Effector CD4-positive, alpha-beta T cell (primary cell): ENCODE measurements at places on chromosomes 12 and 14.

DNA sequence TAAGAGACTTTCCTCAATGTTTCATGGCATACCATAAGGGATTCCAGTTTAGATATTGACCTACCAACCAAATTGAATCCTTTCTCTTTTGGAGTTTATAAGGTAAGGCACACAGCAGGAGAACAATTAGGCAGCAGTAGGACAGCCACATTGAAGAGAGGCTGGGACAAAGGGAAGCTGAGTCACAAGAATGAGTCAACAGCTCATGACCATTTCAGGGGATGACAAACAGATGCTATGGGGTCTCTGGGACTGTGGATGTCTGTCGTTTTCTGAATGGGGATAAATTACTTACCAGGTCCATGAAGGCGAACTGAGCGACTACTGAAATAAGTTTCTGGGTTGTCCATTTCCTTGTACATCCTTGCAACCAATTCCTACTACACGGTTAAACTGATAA lies 48.6 kb upstream of the E2F7 start:
- DNase-seq = no peak

- no peak for DNase-seq
Measured at GRCh38 chr12:98371419-98371818, 144.0 kb upstream of the TMPO start.

DNA sequence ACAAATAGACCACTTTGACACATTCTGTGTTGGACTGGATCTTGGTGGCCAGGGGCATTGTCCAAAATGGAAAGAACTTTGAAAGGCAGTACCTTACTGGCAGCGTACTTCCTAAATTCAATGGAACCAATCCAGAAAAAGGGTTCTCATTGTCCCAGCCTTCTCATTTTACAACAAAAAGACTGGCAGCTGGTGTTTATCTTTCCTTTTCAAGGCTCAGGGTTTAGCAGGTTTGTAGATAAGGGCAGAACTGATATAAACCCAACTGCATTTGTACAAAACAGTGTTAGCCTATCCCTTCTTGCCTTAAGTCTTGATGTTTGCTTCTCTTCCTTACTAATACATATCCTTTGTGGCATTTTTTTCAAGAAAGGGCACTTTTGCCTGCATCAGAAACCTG lies 7.7 kb downstream of the THAP2 start:
- no peak for DNase-seq

- DNase-seq = no peak
Measured at GRCh38 chr14:93655078-93655750, 133.1 kb downstream of the PRIMA1 start.

- DNase-seq = no peak
Measured at GRCh38 chr12:10612984-10613348, 443 bp downstream of the MAGOHB start.

DNA sequence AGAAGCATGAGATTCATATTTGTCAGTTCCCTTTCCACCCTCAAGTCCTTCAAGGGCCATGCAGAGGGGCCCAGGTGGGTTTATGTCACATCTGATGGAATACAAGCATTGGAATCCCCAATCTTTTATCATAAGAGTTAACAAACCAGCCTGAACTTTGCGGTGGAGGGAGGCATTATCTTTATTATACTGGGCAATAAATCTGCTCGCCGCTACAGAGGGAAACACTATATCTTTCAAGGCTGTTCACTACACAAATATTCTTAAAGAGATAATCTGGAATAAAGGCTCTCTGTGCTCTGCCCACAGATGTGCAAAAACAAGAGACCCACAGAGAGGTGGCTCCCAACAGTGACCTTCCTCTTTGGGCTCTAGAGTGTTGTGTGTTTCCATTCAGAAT lies 153.6 kb upstream of the PLEKHA5 start:
- no peak for DNase-seq

- DNase-seq = no peak
Measured at GRCh38 chr12:9702255-9702654, 30.6 kb downstream of the CLECL1 start.

DNA sequence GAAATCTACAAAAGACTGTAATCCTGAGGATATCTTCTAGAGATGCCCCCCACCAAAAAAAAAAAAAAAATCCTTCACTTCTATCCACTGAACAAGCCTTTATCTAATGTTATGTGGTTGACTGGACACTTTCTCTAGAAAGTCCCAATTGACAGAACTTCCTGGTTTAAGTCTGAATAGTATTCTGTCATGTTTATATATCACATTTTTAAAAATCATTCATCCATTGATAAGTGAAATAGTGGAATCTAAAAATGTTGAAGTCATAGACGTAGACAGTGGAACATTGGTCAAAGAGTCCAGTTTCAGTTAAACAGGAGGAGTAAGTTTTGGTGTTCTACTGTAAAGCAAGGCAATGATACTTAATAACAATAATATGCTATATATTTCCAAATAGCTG lies 297.0 kb downstream of the SSPN start:
- no peak for DNase-seq

- no peak for DNase-seq
Measured at GRCh38 chr12:130557886-130558765, 158.0 kb downstream of the RIMBP2 start.

DNA sequence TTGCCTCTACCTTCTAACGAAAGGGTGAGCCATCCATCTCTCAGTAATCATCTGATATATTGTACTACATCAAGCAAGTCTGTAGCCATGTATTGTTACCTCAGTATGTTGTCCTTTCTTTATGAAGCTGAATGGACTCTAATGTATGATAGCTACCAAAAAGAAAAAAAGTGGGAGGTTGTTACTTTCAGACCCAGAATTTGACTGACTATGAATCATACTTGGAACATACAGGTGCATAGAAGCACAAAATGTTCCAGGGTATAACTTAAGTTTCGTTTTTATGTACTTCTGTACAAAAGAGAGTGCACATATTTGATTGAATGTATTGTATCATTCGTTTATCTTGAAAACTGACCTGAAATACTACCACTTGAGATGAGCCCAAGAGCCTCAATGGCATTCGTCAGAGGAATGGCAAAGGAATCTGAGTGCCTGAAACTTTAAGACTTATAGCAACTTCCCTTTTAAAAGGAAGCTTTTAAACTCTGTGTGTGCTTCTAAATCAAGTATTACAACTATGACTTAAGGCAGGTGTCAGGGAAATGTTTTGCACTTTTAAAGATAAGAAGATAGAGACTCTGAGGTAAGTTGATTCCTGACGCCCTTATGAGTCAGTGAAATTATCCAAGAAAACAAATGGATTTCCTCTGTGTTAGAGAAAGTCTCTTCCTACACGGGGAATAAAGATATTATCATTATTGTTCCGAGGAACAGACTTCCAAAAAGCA lies 951.5 kb downstream of the GALC start:
- no peak for DNase-seq

- no peak for DNase-seq
Measured at GRCh38 chr14:22225516-22226140, 363.4 kb downstream of the DAD1 start.

DNA sequence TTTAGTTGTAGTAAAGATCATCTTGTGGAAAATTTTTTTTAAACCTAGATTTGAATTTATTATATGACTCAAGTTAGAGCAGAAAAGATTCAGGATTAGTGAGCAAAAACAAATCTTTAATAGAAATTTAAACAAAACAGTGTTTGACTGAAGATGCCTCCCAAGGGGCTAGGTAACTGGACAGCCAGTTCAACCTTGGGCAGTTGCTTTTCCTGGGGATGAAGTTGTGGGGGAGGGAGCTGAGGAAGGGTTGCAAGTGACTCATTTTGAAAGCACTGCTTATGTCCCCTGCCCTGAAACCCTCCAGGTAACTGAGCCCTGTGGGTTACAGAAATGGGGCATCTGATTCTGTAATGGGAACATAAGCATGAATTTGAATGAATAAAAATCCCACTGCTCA lies 13.1 kb downstream of the CFAP54 start:
- DNase-seq = no peak

GRCh38 chr14:23528555-23528954 lies 23.0 kb downstream of the ZFHX2 start:
- DNase-seq = no peak

DNA sequence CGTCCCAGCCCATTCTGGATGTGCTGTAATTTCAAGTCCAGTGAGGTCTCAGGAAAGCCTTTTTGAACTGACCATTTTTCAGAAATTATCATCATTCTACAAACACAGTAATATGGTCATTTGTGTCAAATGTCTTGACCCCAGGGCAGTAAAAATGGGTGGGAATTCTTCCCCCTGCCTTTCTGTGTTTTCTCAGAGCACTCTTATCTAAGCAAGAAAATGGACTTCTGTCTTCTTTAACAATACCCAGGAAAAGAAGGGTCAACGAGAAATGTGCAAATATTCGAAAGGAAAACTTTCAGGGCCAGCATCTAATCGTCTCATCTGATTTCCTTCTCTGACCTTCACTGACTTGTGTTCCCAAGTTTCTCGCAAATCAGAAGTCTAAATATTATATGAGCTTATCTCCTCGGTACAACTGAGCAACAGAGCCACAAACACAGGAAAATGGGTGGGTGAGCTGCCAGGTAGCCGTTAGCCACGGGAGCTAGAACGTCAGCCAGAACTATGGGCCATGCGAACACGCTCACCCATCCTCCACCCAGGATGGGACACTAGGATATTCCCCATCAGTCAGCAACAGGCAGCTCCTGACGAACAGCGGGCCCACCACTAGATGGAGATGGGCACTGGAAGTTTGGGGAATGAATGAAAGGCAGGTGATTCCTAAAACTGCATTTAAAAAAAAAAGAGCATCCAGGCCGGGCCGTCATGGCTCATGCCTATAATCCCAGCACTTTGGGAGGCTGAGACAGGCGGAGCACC lies 57.1 kb downstream of the VWF start:
- DNase-seq = no peak

GRCh38 chr12:111249018-111249370 lies 119.9 kb downstream of the PHETA1 start:
- DNase-seq = no peak

DNA sequence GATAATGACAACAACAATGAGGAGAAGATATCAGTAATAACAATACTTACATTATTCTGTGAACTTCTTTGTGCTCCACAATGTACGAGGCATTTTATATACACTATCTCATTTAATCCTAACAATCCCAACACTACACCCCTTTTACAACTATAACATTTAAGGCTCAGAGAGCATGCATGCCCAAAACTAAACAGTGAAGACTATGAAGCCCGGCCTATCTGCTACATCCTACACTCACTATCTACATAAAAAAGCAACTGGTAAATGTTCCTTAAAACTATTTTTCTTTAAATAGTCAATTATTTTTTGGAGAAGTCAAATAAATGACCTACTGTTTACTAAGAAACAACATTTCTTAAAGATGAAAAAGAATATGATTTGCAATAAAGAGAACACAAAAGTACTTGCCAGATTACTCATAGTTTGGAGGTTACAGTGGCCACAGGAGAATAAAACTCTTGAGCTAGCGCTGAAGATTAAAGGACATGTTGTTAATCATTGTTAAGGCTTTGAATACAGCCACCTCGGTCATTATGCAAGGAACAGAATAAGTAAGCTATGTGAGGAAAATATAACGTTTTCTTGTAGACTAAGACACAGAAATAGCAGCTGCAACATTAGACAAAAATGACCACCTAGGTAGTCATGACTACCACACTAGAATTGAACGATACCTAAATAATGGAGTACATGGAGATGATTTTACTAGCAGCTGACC lies 56.7 kb downstream of the EPS8 start:
- no peak for DNase-seq

- no peak for DNase-seq
Measured at GRCh38 chr14:100297320-100298300, 8.6 kb downstream of the SLC25A29 start.

DNA sequence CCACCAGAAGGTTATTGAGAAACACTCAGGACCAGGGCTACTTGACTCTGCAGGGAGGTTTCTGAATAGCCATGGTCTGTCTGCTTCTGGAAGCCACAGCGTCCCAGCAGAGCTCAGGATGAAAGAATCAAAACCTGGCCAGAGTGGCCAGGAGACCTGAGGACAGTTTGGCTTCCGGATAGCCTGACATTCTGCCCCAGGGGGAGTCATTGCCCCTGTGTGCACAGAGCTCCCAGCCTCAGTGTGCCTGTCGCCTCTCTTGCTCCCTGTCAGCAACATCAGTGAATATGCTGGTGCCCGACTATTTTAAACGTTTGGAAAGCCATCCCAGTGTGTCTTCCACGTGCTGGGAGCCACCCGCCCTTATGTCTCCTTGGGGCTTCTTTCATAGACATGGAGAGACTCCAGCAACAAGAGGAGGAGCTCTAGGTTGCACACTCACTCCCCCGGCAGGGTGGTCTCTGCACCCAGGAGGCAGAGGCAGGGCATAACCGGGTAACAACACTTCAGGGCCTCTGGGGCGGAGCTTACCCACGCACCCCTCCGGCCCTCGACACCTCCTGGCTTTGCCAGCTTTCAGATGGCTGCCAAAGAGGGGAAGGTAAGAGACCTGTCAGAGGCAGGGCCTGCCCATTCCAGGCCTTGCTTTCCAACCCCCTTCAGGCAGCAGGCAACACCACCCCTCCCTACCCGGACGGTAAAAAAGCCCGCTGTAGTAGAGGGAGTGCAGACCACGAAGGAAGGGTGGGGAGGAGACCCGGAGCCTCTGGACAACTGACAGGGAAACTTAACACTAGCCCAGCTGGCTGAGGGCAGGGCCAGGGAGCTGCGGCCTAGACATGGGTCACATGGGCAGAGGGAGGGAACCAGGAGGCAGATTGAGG lies 19.0 kb upstream of the SLC6A12 start:
- no peak for DNase-seq

GRCh38 chr12:52976574-52977071 lies 27.7 kb downstream of the KRT18 start:
- no peak for DNase-seq

GRCh38 chr12:94973221-94973620 lies 30.3 kb downstream of the NDUFA12 start:
- no peak for DNase-seq

GRCh38 chr12:113795445-113795844 lies 170.7 kb downstream of the RBM19 start:
- DNase-seq = no peak

GRCh38 chr12:51883295-51883694 lies 4.6 kb upstream of the ANKRD33 start:
- no peak for DNase-seq

GRCh38 chr14:93493054-93493453 lies 62.3 kb downstream of the UNC79 start:
- DNase-seq = no peak

DNA sequence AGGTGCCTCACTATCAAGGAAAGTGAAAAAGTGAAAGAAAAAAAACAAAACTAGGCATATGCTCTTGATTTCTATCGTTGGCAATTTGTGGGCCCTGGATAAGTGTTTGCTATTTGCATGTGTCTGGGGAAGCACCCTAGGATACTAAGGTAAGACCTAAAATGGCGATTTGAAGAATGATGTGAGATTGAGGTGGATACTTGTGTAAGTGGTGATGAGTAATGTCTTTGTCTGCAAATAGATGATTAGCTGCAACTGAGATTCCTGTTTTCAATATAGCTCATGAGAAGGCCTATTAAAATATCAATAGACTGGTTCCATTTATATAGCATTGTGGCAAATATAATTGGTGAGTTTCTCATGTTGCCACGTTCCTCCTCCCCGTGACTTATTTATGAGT lies 261.7 kb downstream of the NEDD1 start:
- no peak for DNase-seq

DNA sequence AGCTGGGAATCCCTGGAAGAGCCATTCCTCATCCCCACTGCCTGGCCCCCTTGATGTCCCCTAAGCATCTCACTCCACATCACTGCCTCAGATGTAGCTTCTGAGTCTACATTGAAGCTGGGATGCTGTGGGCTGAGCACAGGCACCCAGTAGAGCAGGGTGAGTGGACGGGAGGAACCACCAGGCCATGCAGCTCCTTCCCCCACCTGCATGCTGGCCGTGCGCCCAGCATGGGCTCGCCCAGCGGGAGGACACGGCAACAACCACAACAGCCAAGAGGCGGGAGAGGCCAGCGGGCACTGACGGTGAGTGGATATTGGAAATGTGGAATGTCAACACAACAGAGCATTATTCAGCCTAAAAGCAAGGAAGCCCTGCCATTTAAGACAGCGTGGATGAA lies 310.9 kb downstream of the ADGRD1 start:
- no peak for DNase-seq
